Right renal cortex interstitium (tissue), 3 donors: ENCODE measurements at places on chromosomes 1 and 21.
A peak's percentile ranks its signal among the peaks of the same experiment; 100 is the strongest.

GRCh38 chr1:186403632-186404031 is 28.0 kb downstream of the ODR4 start:
- DNase-seq: no peak

DNA sequence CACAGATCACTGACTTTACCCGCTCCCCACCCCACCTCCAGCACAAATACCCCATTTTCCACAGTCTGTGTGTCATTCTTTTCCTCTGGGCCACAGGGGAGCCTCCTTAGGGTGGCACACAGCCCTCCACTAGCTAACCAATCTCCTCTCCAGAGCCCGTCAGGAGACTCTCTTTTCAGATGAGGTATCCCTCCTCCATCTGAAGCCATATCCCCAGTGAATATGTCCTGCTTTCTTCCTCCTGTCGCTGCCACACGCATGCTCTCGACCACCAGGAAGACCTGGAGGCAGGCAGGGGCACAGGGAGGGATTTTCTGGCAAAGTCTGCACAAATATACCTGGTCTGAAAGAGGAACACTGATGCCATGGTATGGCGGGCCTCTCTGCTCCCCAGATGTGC is 635 bp downstream of the ZNF648 start:
- DNase-seq: no peak

GRCh38 chr1:172139196-172139595 is 281.3 kb upstream of the C1orf105 start:
- DNase-seq: no peak

DNA sequence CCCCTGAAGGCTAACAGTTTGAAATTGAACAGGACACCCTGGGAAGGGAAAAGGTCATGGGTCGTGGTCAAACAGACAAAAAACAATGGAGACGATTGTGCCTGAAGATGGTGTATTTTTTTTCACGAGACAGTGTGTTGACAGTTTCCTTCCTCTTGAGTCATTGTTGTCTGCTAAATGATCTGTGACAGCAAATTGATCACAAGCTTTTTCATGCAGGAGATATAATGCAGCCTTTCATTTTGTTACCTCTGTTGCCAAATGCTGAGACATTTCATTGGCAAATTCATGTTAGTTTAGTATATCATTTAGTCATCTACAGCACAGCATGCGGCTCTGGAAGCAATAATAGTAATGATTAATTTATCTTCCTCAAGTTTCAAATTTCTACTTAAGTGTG is 27.7 kb downstream of the UBE2U start:
- no peak for DNase-seq

- no peak for DNase-seq
Measured at GRCh38 chr1:107362468-107363140, 221.8 kb downstream of the NTNG1 start.

DNA sequence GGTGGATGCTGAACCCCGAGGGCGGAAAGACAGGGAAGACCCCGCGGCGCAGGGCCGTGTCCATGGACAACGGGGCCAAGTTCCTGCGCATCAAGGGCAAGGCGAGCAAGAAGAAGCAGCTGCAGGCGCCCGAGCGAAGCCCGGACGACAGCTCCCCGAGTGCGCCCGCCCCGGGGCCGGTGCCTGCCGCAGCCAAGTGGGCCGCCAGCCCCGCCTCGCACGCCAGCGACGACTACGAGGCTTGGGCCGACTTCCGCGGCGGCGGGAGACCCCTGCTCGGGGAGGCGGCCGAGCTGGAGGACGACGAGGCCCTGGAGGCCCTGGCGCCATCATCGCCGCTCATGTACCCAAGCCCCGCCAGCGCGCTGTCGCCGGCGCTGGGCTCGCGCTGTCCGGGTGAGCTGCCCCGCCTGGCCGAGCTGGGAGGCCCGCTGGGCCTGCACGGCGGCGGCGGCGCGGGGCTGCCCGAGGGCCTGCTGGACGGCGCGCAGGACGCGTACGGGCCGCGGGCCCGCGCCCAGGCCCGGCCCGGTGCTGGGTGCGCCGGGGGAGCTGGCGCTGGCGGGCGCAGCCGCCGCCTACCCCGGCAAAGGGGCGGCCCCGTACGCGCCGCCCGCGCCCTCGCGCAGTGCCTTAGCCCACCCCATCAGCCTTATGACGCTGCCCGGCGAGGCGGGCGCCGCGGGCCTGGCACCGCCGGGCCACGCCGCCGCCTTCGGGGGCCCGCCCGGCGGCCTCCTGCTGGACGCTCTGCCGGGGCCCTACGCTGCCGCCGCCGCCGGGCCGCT is 20.7 kb downstream of the FOXO6 start:
- DNase-seq: no peak

- peak; percentile 33 for DNase-seq
Measured at GRCh38 chr1:117606649-117607430, 992 bp downstream of the TENT5C start.

- no peak for DNase-seq
Measured at GRCh38 chr1:2151252-2151651, 43.3 kb downstream of the FAAP20 start.

DNA sequence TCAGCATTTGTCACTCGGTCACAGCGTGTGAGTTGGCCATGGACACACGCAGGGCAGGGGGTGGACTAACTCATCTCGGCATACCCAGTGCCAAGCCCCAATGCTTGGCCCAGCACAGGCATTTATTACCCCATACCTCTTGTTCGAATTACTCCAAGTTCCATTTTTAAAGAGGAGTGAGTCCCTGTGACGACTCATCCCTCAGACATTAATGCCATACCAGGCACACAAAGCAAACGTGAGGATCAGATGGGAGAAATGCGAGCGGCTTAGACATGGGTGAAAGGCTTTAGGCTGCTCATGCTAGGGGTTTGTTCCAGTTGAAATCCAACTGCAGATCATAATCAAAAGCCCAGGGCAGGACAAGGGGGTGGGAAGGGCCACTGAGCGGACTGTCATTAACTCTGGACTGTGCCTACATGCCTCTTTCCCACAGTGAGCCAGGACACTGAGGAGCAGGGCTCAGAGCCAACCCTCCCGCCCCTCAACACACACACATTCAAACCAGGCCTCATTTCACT is 118.5 kb upstream of the NGF start:
- DNase-seq: no peak

GRCh38 chr1:39255222-39255621 is 50.7 kb downstream of the MACF1 start:
- no peak for DNase-seq

DNA sequence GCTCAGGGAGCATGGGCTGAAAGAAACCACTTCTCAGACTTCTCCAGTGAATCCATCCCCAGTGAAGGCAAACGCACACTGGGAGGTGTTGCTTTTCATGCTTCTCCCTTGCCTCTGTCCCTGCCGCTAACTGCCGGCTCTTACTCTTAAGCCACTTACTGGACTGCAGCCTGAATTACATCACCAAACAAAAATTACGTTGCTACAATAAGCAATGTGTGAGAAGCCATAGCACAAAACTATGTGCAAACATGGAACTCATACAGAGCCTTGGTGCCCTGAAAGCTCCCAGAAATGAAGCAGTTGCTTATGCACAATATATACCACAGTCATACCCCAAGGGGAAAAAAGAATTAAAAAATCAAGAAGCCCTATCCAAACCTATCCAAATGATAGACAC is 375.2 kb downstream of the KCNH1 start:
- DNase-seq: no peak

GRCh38 chr21:42160111-42160721 is 58.7 kb upstream of the ABCG1 start:
- no peak for DNase-seq

- no peak for DNase-seq
Measured at GRCh38 chr1:173255214-173255813, 48.2 kb upstream of the TNFSF4 start.

DNA sequence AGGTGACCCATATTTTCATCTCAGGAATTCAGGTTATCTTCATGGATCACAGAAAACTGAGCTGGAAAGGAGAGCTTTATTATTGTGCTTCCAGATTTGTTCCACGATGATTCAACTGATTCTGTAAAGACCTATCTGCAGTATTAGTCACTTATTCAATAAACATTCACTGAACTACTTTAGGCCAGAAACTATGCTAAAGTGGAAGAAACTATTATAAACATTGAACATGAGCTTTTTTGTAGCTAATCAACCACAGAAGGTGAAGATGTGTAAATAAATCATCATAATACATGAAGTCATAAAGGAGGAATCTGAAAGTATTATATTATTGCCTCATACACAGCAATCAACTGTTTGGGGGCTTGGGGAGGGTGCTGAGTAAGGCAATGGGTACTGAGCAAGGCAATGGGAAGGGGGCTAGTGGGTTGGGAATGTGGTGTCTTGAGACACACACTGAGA is 30.6 kb upstream of the EXO1 start:
- DNase-seq: no peak

- DNase-seq: no peak
Measured at GRCh38 chr1:197320991-197321531, 53.0 kb downstream of the CRB1 start.

- no peak for DNase-seq
Measured at GRCh38 chr1:8777867-8778266, 39.6 kb downstream of the RERE start.

- no peak for DNase-seq
Measured at GRCh38 chr1:22250724-22251123, 107.8 kb upstream of the WNT4 start.

GRCh38 chr1:212819726-212820125 is 27.7 kb downstream of the SPATA45 start:
- no peak for DNase-seq

DNA sequence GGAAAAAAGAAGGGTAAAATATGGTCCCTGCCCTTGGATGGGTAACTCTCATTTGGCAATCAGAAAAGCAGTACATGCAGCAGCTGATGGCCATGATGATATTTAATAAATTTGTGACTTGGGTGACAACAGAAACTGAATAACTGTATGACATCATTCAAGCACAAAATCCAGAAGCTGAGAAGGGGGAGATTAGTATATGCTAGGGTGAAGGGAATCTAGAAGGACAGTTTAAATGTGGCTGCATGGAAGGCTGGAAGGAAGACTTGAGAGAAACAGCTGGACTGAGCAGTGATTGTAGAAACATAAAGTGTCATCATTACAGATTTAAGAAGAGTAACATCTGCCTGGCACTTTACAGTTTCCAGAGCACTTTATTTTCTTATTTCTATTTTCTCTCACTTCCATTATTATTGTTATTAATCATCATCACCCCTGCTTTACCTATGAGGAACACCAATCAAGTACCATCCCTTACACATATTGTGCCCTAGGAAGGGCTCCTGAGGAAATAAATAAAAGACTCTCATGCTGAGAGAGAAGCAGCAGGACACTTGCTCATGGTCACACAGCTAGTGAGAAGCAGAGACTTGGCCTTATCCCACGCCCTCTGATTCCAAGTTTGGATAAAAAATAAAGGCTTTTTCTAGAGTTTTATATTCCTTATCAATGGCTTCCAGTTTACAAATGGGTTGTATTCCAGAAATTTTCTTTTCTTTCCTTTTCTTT is 207.2 kb downstream of the PBX1 start:
- DNase-seq: no peak

GRCh38 chr1:85427849-85428248 is 37.1 kb downstream of the DDAH1 start:
- no peak for DNase-seq

- no peak for DNase-seq
Measured at GRCh38 chr1:116934586-116935207, 25.0 kb downstream of the PTGFRN start.

GRCh38 chr1:41719128-41719527 is 199.6 kb downstream of the HIVEP3 start:
- DNase-seq: no peak

GRCh38 chr21:41770901-41771624 is 4.2 kb upstream of the RIPK4 start:
- no peak for DNase-seq

DNA sequence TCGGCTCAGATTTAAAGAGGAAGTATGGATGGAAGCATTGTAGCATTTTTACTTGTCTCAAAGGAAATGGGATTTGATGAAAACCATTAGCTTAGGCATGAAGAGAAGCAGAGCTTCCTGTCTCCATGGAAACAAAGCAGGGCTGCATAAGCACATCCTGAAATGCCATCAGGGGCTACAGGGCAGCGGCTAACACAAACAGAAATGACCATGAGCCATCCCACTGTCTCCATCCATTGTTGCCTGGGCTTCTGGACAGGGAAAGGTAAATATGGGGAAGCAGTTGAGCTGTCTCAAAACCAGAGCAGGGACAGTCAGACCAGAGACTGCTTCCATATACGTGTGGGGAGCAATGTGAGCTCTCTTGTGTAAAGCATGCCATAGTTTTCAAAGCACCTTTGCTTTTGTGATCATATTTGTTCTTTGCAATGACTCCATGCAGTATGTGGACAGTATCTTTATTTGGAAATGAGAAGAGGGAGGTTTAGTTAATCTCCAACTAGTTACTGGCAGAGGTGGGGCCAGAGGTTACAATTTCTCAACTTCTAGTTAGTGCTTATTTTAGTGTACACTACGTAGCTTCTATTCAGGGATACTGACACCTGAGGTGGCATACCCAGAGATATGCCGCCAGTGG is 176.1 kb downstream of the CACNA1E start:
- no peak for DNase-seq

- DNase-seq: no peak
Measured at GRCh38 chr1:154770897-154771594, 99.0 kb downstream of the KCNN3 start.

DNA sequence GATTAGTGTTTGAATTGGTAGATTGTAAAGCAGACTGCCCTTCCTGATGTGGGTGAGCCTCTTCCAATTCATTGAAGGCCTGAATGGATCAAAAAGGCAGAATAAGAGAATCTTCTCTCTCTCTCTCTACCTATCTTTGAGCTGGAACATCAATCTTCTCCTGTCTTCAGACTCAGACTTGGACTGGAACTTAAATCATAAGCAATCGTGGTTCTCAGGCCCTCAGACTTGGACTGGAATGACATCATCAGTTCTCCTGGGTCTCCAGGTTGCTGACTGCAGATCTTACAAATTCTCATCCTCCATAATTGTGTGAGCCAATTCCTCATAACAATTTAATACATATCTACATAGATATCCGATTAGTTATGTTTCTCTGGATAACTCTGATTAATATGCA is 66.8 kb downstream of the IER5 start:
- DNase-seq: no peak

- no peak for DNase-seq
Measured at GRCh38 chr1:157696966-157697628, 3.5 kb downstream of the FCRL3 start.

DNA sequence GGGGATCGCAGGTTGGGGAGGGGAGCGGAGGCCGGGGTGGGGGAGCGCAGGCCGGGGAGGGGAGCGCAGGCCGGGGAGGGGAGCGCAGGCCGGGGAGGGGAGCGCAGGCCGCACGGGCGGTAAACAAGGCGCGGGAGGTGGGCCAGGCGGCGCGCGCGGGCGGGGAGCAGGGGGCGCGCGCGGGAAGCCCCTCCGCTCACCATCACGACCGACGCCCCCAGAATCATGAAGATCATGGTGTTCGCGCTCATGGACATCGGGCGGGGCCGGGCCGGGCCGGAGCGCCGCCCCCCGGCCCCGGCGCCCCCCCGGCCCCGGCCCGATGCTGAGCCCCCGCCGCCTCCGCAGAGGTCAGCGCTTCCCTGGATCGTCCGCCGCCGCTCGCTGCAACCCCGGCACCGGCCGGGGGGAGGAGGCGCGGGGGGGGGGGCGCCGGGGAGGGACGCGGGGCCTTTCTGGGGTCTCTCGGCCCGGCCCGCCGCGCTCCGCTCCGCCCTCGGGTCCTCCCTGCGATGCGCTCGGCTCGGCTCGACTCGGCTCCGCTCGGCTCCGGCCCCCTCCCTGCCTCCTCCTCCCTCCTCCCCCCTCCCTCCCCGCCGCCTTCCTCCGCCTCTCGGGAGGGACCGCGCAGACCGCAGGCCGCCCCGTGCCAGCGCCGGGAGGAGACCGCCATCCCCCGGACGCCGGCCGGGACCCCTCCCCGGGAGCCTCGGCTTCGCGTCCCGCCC is at the start of gene TMEM240:
Gene TMEM240, minus strand, starts transcription at position 535 of the 728 bp plus-strand sequence. Its CDS starts 278 bp downstream, at position 257.
- peak; percentile 51 for DNase-seq

- no peak for DNase-seq
Measured at GRCh38 chr1:94349853-94350252, 68.3 kb upstream of the ABCD3 start.
